NCI-H2171 (cell line): ENCODE measurements at places on chromosomes 6 and 20.

- no peak for DNase-seq
Observed at GRCh38 chr6:166972101-166972500, 15.8 kb upstream of the RNASET2 start.

DNA sequence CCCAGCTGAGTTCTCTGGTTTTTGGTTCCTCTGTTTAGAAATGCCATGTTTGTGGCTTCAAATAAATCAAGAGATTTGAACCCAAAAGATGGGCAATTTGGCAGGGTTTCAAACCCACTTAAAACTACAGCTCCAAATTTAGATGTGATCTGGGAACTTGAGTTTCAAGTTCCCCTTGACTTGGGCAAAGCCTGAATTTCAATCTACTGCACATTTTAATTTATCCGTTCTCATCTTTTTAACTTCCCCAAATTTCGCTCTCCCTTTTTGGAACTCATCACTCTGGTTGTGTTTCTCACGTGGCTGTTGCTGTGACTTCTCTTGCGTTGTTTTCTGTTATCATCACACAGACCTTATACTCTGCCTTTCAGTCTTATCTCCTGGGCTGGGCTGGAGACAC lies 230.9 kb downstream of the CDC5L start:
- no peak for DNase-seq

DNA sequence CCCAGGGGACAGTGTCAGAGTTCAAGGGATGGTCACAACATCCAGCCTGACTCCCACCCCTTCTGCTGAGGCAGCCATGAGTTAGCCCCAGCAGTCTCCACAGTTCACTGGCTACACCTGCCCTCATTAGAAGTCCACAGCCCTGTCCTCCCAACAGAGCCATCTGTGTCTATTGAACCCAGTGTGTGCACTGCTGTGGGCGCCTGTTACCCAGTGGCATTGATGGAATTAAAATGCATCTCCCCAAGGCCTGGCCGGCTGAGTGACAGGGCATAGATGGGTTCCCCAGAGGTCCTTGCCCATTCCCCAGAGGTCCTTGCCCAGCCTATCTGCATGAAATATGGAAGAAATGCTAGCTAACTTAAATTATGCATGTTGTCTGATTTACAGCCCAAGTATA lies 73.3 kb downstream of the PCSK2 start:
- DNase-seq: no peak

DNA sequence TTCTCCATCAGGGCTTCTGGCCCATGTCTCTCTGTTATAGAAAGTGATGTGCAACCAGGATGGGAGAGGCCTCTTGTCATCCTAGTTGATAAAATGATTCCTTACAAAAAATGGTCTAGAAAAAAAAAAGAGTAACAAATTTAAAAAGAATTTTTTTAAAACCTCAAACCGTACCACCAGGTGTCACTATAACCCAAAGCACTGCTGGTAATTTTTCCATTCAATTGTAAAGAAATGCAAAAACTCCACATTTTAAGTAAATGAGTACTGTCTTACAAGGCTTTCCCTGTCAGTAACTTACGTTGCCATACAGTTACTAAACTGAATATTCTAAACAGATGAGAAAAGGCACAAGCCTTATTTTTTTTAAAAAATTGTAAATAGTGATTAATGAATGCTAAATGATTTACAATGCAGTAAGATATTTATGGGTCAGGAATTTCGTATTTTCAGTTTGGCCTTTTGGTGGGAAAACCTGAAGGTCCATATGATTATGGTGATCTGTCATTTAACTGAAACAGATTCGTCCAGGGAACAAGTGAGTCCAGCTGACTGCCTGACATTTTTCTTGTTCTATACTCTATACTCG lies 95.4 kb downstream of the OGFRL1 start:
- peak; percentile 17 for DNase-seq

GRCh38 chr6:36399970-36400369 lies 12.5 kb upstream of the ETV7 start:
- no peak for DNase-seq

DNA sequence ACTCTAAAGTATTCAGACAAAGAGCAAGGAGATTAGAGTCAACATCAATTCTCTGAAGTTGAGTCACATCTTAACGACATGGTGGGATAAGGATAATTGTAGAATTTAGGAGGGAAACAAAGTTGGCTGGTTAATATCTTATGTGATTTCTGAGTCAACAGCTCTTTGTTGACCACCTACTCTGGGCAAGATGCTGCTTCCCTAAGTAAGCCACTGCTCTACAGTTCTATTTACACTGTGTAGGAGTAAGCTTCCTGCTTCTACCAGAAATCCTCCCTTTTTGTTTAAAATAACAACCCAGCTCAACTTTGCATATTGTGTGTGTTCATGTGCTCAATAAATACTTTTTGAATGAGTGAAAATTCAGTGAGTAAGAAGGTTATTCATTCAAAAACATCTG lies 3.1 kb downstream of the HS3ST5 start:
- DNase-seq: no peak

GRCh38 chr6:158708239-158708638 lies 58.4 kb downstream of the SYTL3 start:
- DNase-seq: no peak

- DNase-seq: no peak
Observed at GRCh38 chr6:52512199-52512598, 64.7 kb downstream of the TRAM2 start.

- no peak for DNase-seq
Observed at GRCh38 chr6:162369091-162369490, 358.5 kb downstream of the PRKN start.
